Activated CD8-positive, alpha-beta memory T cell treated with anti-CD3 and anti-CD28 coated beads, Interleukin-2, amount 10 ng/mL, durations not matched to agents 7 days and 5 days (primary cell): ENCODE measurements at places on chromosomes 7 and 10. TPM values are rescaled to one million over a fixed set of nuclear protein-coding genes. Genes with fewer than 3 reads are reported as not detected.

Gene C10orf105
- total RNA-seq = 0.18 TPM

Gene ALOX5
- 1.9 TPM for total RNA-seq

DNA sequence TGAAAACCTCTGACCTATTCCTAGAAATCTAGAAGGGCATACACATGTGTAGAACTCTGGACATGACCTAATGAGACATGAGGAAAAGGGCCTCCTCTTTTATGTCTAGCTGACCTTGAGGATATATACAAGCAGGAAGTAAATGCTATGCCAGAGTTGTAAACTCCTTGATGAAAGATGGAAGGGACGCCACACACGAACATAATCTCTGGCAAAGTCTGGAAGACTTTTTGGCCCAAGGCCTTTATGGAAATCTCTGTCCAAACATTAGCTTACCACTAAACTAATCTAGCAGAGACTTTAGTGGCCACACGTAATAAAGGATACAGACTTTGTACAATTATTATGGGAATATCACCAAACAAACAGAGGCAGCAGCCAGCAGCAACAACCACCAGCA, 138.1 kb upstream of the THSD7A start:
- DNase-seq = no peak

GRCh38 chr7:82270870-82271269, 172.7 kb downstream of the CACNA2D1 start:
- no peak for DNase-seq

GRCh38 chr10:75398692-75399460, 2.7 kb downstream of the ZNF503 start:
- no peak for DNase-seq

- DNase-seq = no peak
Observed at GRCh38 chr10:13268841-13269240, 31.0 kb downstream of the PHYH start.

- DNase-seq = no peak
Observed at GRCh38 chr7:57210212-57210611, 78.0 kb upstream of the ZNF479 start.

GRCh38 chr7:134963036-134963435, 23.3 kb upstream of the AGBL3 start:
- DNase-seq = no peak
